Foreskin keratinocyte (primary cell): ENCODE measurements at places on chromosomes 6 and 20.

GRCh38 chr6:154297721-154298120, 58.9 kb downstream of the IPCEF1 start:
- DNase-seq: no peak

DNA sequence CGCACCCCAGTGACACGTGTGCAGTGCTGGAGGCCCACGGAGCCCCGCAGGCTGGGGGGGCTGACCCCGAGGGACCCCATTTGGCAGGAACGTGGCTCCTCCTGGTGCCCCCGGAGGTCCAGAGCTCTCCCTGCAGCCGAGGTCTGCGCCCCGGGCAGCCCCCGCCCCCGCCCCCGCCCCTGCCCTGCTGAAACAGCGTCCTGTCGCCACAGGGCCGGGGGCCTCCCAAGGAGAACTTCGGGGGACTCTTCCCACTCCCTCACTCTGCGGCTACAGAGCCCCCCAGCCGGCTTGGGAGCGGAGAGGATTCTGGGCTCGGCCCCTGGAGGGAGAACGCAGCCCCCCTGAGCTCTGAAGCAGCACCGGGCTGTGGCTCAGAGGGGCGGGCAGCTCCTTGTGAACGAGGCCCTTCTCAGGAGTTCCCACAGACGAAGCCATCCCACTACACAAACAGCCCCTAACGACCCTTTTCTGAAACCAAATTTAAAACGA, 115.2 kb downstream of the DLL1 start:
- no peak for DNase-seq

DNA sequence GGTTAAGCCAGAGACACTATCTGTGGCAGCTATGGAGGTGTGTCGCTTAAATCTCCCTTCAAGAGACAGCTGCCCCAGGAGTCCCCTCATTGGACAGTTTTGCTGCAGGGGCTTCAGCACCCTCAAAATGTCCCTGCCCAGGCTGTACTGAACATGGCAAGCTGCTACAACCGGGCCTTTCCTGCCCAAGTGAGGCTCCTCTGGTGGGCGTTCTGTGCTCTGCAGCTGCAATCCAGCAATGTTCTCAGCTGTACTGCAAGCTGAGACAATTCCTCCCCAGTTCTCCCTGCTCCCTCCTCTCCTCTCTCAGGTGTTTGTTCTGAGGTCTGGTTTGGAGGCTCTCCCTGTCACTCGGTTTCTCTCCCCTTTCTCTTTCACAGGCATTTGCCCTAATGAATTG, 190.8 kb upstream of the LAMP5 start:
- DNase-seq: no peak

GRCh38 chr6:105428342-105428957, 25.6 kb upstream of the PREP start:
- DNase-seq: peak; percentile 18

DNA sequence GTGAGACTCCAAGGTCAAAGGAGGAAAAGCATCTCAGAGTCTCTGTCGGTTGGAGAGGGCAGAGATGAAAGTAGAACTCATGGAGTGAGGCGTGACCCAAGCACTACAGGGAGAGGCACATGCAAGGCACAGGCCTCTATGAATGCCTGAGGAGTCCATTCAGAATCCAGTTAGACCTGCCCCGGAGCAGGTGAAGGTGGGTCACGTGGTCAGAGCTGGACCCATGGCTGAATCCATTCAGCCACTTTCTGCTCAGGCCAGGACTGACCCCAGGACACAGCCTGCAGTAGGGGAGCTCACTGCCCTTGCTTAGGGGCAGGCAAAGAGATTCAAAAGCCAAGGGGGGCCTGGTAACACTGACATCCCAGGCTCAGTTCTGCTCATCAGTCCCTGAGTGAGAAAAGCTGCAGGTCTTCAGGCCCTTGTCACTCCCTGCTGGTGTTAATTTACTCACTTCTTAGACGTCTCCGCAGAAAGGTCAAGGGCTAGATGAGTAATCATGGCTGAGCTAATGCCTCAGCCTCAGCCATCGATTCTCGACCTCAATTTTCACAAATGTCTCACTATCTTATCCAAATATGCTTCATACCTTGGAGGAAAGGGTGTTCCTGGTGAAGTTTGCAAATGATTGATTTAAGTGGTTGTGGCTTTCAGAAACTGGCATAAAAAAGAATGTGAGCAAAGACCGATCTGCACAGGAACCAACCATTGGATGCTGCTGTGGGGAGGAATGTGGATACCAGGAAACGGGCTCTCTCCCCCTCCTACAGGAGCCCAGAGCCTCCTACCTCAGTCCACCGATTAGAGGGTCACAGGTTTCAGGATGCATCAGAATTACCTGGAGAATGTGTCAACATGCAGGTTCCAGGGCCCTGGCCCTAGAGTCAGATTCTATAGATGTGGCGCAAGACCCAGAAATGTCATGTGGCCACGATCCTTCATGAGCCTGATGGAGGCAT, 584.4 kb downstream of the PTPRT start:
- no peak for DNase-seq
